ENCODE measurements at places on chromosomes 13 and 19.

GRCh38 chr19:57688011-57688763, 6.4 kb downstream of the ZNF551 start:
- DNase-seq = no peak

DNA sequence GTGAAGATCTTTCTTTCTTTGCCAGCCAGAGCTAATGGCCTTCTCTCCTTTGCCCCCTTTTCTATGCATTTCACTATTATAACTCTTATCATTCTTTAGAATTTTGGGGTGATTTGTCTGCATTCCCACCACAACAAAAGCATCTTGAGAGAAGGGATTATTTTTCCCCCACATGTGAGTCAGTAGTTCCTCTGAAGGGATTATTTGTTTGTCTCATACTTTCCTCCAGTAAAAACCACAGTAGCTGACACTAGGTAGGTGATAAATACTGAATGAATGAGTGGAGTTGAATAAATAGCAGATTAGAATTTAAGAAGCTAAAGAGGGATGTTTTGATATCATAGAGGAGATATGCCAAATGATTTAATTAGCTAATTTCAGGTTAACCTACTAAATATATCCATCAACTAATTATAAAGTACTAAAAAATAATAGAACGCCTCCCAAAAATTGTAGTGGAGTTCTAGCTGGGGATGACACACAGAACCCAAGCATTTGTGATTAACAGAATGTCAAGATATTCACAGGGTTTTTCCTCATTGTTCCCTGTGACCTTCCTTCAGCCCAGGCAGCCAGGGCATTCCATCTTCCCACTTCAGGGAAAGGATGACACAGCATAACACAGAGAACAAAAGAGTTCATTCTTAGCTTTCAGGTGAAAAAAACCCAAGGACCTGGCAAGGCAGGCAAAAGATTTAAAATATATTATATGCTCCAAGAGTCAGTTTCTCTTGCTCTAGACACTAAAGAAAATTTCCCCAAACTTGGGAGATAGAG, 3.5 kb upstream of the TBC1D4 start:
- no peak for DNase-seq

DNA sequence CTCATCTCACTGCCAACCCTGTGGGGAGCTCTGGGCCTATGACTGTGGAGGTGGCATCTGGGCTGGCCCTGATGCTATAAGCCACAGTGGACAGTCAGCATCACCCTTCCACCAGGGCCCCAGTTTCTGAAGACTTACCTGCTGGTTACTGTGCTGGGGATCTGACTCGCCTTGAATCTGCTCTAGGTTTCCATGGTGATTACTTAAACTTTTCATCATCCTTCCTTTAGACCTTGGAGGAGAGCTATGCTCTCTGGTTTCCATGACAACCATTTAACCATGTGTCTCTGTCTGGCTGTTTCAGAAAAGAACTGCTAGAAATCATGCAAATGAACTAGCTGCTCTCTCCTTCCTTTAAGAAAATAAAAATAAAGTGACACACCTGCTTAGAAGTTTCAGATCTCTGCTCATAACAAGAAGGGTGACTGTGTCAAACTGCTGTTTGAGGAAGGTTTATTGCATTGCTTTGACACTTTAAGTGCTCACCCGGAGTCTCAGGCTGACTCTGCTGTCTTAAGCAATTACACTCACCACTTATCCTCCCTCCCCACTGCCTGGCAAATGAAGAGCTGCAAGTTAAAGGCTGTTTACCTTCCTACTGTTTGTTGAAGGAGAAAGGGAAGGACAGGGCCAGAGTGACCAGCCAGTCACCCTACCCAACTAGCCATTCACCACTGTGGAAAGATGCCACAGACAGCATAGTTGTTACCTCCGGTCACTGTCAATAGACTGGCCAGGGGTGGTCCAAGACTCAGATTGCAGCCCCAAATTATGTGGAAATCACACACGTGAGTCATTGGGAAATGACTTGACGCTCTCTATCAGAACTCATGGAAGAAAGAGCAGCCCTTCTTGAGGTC, 87.6 kb downstream of the HSPH1 start:
- no peak for DNase-seq

GRCh38 chr19:33462112-33462791, 59.3 kb downstream of the PEPD start:
- no peak for DNase-seq

DNA sequence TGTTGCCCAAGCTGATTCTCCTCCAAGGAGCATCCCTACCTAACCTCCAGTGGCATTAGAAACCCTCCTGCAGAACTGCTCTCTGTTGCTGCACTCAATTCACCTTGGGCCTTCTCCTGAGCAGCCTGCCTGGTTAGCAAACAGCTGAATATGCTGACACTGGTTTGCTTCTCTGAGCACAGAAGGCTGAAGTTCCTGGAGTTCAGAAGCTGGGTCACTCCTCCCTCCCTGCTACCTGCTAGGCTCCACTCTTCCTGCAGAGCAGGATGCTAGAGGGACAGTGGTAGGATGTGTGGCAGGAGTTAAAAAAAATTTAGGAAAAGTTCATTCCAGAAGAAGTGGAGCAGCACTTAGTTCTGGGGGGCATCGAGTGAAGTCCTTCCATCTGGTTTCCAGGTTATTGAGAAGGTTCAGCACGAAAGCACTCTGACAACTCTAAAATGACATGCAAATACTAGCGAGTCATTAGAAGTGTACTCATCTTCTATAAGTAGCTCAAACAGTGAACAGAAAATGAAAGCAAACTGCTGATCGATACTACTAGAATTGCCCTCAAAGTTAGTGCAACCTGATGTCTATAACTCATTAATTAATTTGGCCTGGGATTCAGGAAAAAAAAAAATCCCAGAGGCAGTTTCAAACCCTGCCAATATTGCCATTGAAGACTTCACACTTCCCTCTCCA, 293.7 kb downstream of the POU4F1 start:
- no peak for DNase-seq

GRCh38 chr19:30862876-30863275, 486.4 kb downstream of the TSHZ3 start:
- no peak for DNase-seq

- DNase-seq = no peak
Measured at GRCh38 chr19:1217366-1217765, 11.8 kb downstream of the STK11 start.

DNA sequence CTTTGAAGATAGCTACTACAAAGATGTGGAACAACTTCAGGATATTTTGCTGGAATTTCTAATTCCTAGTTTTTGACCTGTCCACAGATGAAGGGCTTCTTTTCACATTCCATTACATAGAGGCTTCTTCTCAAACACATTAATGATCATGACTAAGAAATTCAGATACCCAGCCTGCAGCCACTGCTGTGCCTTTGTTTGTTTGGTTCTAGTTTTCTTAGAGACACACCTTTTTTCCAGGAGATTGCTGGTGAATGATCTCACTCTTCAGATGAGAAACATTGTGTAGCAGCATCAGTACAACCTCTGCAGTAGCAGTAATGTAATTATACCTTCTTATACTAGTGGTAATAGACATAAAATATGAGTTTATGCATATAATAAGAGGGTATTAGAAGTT, 5.0 kb downstream of the TDRD3 start:
- no peak for DNase-seq

- DNase-seq = no peak
Measured at GRCh38 chr19:30084390-30084819, 142.4 kb downstream of the URI1 start.

DNA sequence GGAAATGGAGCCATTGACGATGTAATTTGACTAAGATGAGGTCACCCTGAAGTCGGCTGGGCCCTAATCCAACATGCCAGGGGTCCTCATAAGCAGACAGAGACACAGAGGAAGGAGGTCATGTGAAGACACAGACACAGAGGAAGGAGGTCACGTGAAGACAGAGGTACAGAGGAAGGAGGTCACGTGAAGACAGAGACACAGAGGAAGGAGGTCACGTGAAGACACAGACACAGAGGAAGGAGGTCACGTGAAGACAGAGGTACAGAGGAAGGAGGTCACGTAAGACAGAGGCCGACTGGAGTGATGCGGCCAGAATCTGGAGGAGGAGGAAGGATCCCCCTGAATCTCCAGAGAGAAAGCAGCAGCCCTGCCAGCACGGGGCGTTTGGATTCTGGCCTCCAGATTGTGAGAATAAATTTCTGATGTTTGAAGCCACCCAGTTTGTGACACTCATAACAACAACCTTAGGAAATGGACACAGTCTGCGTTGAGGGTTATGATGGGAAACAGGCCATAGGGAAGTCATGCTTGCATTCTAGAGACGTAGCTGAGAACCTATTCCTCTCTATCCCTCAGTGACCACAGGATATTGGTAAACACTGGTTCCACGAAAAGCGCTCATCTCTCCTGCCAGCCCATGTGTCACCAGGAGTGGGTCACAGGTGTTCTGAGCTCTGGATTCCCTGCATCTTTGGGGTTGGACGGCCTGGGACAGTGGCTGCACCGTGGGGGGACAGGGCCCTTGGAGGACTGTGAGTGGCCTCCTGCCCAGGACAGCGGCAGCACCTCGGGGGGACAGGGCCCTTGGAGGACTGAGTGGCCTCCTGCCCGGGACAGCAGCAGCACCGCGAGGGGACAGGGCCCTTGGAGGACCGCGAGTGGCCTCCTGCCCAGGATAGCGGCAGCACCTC, 108.5 kb downstream of the SOX1 start:
- DNase-seq = no peak

- DNase-seq = no peak
Measured at GRCh38 chr19:19528721-19529490, at the start of gene YJEFN3. YJEFN3 (plus strand) TSS chr19:19528911; CDS start chr19:19528933, 22 bp downstream.

- no peak for DNase-seq
Measured at GRCh38 chr13:104837756-104838155, 1697.7 kb downstream of the EFNB2 start.

- DNase-seq = peak; percentile 66
Measured at GRCh38 chr19:42253245-42254088, 1.5 kb downstream of the ERF start.

GRCh38 chr13:113895436-113895835, 31.6 kb upstream of the GAS6 start:
- DNase-seq = no peak

GRCh38 chr19:11278670-11279069, 16.3 kb upstream of the DOCK6 start:
- DNase-seq = no peak

GRCh38 chr13:24292481-24292880, 16.9 kb upstream of the C1QTNF9 start:
- DNase-seq = no peak

DNA sequence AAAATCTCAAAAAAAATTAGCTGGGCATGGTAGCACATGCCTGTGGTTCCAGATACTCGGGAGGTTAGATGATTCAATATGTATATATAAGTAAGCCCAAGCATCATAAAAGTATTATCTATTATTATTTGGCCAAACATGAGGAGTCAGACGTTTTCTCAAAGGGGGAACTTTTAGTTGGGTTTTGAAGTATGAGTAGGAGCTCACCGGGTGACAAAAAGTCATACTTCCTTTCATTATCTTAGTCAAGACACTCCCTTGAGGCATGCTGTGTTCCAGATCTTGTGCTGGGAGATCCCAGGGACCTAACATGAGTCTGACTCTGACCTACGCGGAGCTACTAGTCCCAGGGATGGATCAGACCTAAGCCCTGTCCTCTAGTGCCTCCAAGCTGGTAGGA, 8.2 kb upstream of the MYH14 start:
- no peak for DNase-seq

DNA sequence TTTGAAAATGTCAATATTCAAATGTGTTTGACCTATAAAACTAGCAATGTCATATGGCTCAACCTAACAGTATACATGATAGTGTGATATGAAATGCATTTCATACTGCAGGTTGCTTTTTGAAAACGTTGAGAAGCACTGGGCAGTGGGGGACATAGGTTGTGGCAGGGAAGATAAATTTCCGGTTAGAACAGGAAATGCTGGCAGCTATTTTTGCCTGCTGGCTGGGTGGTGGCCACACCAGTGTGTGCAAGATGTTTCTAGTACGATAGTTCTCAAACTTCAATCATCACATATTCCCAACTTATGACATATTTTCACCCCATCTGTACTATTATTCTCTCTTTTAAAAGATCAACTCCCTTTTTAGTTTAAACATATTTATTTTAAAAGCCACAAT, 17.2 kb downstream of the FXYD5 start:
- DNase-seq = no peak

- no peak for DNase-seq
Measured at GRCh38 chr19:12872255-12872654, 9.0 kb downstream of the DNASE2 start.

DNA sequence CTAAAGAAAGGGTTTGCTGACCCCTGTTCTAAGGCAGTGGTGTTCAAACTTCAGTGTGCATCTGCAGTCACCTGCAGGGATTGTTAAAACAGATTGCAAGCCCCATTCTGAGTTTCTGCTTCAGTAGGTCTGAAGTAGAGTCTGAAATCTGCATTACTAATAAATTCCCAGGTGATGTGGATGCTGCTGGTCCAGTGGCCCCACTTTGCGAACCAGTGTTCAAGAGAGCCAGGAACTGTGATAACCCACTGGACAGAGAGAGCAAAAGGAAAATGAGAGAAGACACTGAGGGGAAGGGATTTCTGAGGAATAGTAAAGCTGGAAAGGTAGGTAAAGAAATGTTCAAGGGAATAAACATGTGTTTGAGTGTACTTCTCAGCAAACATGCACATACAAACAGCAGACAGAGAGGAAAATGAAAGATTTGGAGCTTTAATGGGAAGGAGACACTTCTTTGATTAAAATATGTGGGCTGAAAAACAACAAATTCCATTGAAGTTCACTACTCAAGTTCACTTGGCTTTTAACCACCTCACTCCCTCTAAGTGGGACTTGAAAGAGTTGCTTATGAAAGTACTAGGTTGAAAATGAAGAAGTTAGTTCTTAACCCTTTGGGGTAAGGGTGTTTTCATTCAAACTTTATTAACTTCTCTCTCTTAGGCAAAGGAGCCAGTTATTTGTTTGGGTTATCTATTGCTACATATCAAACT, 26.4 kb upstream of the FAM216B start:
- DNase-seq = no peak

DNA sequence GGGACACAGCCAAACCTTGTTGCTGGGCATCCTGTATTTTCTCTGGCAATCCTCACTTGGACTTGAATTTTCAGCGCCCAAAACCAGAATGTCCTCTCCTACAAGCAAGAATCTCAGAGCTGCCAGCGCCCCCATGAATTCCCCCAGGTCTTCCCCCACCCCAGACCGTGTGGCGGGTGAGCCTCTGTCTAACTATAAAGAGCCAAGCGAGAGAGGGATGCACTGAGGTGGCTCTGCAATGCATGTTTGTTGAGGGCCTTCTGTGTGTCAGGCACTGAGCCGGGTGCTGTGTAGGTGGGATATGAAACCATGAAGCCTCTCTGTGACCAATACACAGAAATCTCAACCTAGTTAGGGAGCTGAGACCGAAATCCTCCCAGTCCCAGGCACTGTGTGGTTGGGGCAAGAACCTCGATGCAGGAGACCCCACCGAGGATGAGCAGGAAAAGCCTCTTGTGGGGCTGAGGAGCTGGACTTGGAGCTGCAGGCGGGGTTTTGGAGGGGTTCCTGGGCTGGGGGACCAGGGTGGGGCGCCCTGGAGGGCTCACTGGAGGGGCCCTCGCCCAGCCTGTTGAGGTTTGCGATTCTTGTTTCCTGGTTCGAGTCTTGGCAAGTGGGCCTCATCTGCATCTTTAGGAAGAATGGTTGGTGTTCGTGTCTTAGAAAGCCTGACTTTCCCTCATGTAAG, 12.4 kb upstream of the PROZ start:
- DNase-seq = no peak

DNA sequence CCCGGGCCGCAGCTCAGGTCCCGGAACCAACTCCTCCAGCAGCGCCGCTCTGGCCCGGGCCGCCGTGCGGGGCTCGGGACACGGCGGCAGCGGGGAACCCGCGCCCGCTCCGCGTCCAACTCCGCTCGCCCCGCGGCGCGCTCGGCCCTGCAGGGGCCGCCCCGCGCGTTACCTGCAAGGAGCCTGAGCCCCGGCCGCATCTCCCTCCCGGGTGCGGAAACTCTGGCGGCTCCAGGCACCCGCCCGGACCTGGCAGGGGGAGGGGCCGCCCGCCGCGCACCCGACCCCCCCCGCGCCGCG, at the start of gene TMTC4:
Gene TMTC4 (minus strand): TSS at position 224 of the 300 bp plus-strand sequence. CDS start 4,433 bp downstream, outside the sequence.
- DNase-seq = no peak
